NCI-H2107 (cell line): ENCODE measurements at places on chromosomes 2 and 18.
A peak's percentile ranks its signal among the peaks of the same experiment; 100 is the strongest.

DNA sequence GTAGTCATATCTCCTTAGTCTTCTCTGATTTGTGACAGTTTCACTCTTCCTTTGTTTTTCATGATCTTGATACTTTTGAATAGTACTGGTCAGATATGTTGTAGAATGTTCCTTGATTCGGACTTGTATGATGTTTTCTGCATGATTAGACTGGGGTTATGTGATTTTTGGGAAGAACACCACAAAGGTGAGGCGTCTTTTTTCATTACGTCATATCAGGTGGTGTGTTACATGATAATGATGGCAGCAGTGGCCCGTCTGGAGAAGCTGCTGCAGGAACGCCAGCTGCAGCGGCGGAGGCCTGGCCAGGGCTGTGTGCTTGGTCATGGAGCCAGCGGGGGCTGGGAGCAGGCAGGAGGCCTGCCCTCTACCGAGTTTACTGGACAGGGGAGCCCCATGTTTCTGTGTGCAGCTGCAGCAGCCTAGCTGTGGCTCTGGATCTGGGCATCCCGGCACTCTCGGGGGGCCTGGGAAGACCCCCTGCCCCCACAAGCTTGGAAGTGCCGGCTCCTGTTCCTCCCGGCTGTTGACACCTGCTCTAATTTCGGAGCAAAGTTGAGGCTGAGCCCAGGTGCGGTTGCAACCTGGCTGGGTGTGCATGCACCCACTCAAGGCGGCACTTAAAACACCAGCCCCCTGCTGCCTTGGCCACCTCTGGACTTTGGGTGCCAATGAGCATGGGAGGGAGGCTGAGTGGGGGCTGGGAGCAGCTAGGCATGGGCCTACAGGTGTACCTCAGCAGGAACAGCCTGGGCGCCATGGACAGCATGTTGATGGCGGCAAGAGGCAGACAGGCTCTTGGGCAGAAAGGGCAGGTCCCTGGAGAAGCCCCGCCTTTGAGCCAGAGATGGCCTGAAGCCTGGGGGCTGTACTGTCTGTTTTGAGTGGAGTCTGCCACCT, 26.1 kb downstream of the SLC4A10 start:
- no peak for DNase-seq

DNA sequence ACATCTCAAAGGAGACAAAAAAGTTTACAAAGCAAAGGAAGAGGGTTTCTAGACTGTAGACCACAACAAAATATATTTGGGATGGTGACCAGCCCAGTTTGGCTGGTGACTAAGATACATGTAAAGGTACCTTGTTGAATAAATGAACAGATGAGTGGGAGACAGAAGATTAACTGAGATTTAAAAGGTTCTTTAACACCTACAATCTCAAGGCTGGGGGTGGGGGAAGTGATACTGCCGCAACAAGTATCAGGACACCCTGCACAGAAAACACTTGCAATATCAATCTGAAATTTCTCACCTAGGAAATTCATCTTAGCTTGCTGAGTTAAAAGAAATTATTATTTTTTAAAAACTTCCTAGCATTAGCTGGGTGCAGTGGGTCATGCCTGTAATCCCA, 8.3 kb downstream of the RNF149 start:
- no peak for DNase-seq

DNA sequence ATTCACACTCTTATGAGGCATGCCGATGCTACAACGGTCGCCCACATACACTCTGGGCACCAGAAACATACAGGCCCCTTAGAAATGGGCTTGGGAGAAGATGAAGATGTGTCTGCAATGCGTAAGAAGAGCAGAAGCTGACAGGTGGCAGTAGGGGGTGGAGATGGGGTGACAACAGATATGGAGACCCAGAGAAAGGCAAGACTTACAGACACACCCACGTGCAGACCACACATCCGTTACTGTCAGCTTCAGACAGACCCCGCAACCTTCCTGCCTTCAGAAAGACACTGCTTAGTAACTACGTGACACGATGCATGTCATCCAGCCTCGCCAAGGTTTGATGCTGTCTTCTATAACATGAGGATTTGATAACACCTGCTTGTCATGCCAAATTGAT, 89.5 kb downstream of the ZFP36L2 start:
- no peak for DNase-seq

- DNase-seq, result peak; percentile 10
These were observed 96.0 kb downstream of the TMEM17 start for GRCh38 chr2:62410015-62410453.

GRCh38 chr2:213766465-213766901, 482.2 kb downstream of the SPAG16 start:
- no peak for DNase-seq

DNA sequence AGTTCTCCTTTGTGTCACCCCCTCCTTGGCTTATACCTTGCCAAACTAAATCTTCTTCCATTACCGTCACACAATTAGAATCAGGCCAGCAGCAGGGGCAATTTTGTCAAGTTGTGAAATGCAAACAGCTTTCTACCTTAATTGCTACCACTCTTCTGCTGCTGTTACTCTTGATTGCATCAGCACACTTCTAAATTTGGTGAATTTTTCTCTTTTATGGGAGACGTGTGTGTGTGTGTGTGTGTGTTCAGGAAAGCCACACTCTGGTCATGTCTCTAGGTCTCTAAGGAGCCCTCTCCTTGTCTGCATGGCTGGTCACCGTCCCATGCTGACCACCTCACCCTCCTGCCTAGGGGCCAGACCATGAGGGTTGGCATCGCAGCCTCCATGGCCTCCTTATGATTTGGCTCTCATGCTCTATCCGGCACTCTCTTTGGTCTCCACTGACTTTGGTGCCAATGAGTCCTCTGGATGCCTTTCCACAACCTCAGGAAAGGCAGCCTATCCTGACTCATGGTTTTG, 87.7 kb downstream of the GATA6 start:
- DNase-seq, result no peak

- no peak for DNase-seq
These were observed 325.1 kb upstream of the TANK start for GRCh38 chr2:160835166-160835565.

GRCh38 chr18:28854964-28855363, 678.0 kb upstream of the CDH2 start:
- DNase-seq, result no peak

- no peak for DNase-seq
These were observed 83.0 kb downstream of the UBR3 start for GRCh38 chr2:169910109-169910799.

GRCh38 chr2:225002656-225003045, 39.6 kb downstream of the DOCK10 start:
- no peak for DNase-seq

GRCh38 chr18:35524226-35524625, 26.5 kb upstream of the INO80C start:
- DNase-seq, result no peak

DNA sequence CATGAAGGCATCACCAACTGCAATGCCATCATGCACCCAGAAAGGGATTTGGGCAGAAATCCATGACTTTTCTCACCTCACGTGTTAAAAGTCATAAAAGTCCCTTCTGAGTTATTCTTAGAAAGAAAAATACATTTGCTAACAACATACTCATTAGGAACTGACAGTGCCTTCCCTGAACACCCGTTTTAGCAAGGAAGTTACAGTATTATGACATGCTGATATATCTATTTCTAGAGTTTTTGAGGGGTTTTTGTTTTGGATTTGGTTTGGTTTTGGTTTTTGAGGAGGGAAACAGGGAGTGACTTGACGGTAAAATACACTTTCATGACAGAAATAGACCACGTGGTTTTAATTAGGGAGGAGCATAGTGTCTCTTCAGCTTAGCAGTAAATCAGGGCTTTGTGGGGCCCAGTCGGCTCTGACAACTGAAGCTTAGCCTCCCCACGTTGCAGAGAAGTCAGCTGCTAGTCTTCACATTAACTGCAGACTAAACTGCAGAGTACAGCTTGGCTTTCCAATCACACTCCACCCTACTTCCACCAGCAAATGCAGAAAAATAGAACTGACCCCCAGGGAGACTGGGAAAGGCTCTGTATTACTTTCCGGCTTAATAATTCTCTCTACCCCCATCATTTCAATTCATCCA, 141.4 kb downstream of the FAM124B start:
- DNase-seq, result no peak

- no peak for DNase-seq
These were observed 154.9 kb downstream of the ATAD2B start for GRCh38 chr2:23772056-23772455.

- no peak for DNase-seq
These were observed 49.7 kb downstream of the TNS1 start for GRCh38 chr2:217953011-217953481.

- DNase-seq, result no peak
These were observed 750.8 kb upstream of the ID2 start for GRCh38 chr2:7930800-7931635.

- no peak for DNase-seq
These were observed 249.6 kb upstream of the ACVR2A start for GRCh38 chr2:147595200-147595599.

GRCh38 chr18:46469186-46469915, 187.7 kb downstream of the LOXHD1 start:
- peak; percentile 57 for DNase-seq

DNA sequence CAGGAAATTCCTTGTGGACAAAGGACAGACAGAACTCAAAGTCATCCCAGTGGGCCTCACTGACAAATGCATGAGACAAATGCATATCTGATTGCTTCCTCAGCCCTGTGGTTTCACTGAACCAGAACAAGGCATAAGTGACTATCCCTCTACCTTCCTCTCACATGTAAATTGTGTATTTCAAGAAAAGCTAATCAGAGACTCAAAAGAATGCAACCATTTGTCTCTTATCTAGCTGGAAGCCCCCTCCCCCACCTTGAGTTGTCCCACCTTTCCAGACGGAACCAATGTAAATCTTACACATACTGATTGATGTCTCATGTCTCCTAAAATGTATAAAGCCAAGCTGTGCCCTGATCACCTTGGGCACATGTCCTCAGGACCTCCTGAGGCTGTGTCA, 102.0 kb upstream of the TMEM200C start:
- no peak for DNase-seq

GRCh38 chr2:239305771-239306170, 95.0 kb downstream of the HDAC4 start:
- no peak for DNase-seq

- no peak for DNase-seq
These were observed 14.8 kb upstream of the MLPH start for GRCh38 chr2:237472187-237472712.

GRCh38 chr2:182581196-182581935, 134.7 kb upstream of the DNAJC10 start:
- DNase-seq, result peak; percentile 13

DNA sequence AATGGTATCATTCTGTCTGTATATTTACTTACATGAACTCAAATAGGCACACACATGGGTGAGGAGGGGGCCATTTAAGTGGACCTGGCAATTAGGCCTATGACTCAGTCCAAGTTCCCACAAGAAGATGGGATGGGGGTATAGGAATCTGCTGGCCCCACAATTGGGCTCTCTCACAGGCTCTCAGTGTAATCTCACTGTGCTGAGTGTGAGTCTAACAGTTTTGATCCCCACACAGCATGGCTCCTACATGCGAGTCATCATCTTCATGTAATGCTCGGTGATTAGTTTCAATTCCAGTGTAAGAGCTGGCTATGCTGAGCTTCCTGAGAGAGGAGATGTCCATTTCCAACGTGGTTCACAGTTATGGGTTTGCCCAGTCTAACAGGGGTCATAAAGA, 114.0 kb downstream of the GATA6 start:
- DNase-seq, result no peak

- no peak for DNase-seq
These were observed 11.2 kb downstream of the REV1 start for GRCh38 chr2:99478632-99479031.

DNA sequence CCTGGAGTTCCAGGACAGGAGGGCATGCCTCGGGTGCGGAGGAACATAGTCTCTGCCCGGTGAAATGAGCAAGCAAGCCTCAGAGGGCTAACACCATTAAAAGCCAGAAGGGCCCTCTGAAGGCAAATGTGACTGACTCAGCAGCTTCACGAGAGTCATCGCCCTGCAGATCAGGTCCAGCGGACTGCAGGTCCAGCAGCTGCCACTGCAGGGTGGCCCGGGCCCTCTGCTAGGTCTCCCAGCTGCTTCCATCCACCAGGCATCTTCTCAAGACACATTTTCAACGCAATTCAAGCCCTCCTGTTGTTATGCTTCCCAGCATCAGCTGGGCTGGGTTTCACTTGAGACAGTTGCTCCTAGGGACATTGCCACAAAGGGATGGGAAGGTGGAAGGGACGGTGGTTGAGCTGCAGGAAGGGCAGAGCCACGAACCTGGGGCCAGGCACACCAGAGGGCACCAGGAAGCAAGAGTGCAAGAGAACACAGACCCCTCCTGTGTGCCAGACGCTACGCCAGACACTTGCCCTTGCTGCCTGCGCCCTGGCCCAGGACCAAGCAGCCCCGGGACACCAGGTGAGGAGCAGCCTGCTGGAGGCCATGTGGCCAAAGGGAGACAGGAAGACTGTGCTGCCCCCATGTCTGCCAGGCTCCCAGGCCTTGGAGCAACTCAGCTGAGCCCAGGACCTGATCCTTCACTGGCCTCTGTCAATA, 173.0 kb downstream of the HDAC4 start:
- DNase-seq, result no peak

DNA sequence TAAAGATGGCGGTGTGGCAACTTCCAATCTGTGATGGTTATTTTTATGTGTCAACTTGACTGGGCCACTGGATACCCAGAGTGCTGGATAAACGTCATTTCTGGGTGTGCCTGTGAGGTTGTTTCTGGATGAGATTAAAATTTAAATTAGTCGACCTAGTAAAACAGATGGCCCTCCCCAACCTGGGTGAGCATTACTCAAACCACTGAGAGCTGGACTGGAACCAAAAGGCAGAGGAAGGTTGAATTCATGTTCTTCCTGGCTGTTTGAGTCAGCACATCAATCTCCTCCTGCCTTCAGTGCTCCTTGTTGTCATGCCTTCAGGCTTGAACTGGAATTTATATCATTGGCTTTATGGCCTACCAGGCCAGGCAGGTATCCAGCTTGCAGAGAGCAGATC, 190.8 kb upstream of the RGPD4 start:
- DNase-seq, result no peak
